C1 segment of cervical spinal cord (tissue), 14 donors: ENCODE measurements at places on chromosomes 4 and X.
A peak's percentile ranks its signal among the peaks of the same experiment; 100 is the strongest.

DNA sequence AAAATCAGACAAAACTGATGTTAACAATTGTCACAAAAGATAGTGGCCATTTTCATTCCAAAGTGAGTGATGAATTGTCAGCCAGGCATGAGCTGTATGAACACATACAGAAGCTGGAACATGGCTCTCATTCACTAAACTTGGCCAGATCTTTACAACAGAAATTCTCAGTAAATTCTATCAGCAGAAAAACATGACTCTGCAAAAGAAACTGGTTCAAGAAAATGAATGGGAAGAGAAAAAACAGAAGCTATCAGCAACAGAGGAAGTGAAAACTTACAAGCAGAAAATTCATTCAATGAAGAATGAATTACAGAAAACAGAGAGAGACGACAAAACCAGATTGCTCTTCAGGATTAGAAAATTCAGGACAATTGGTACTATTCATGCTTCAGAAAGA lies 249.6 kb downstream of the COL25A1 start:
- DNase-seq, result no peak

DNA sequence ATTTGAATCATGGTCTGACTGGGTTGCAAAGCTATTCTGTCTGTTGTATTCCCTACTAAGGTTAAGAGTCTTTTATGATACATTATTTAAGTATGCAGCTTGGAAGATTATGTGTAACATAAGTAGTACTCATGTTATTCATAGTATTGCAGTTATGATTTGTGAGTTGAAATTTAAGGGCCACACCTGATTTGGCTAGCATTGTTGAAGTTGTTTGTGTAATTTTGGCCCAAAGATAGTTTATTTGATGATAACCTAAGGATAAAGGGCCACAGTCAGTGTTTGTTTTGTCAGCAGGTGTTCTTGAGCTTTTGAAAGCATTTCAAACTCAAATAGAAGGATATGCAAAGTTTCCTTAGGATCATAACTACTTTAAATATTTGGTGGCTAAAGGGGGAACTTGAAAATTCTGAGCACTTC lies 38.9 kb downstream of the NUDT9 start:
- no peak for DNase-seq

GRCh38 chrX:16643176-16643575 lies 6.8 kb upstream of the S100G start:
- DNase-seq, result no peak

DNA sequence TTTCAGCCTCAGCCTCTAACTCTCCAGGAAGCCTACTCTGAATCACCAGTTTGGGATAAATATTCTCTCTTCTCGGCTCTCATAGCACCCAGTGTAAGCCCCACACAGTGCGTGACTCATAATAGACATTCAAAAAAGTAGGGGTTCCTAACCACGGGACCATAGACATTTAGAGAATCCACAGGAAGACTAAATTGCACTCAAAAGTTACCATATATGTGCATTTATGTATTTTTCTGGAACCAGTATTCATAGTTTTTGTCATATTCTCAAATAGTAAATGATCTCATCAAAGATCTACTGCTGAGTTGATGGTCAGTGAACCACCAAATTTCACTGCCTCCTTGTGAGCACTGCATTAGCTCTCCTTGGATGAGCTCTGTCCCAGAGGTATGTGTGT lies 625.7 kb downstream of the SMARCA1 start:
- DNase-seq, result no peak

DNA sequence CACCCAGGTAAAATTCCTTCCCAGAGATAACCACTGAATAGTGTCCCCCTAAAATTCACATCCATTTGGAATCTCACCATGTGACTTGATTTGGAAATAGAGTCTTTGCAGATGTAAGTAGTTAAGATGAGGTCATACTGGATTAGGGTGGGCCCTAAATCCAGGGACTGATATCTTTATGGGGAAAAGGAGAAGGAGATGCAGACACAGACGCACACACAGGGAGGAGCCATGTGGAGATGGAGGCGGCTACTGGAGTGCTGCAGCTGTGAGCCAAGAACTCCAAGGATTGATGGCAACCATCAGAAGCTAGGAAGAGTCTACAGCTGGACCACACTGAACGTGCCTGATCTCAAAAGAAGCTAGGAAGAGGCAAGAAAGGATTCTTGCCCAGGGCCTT lies 96.6 kb upstream of the SRD5A3 start:
- no peak for DNase-seq

DNA sequence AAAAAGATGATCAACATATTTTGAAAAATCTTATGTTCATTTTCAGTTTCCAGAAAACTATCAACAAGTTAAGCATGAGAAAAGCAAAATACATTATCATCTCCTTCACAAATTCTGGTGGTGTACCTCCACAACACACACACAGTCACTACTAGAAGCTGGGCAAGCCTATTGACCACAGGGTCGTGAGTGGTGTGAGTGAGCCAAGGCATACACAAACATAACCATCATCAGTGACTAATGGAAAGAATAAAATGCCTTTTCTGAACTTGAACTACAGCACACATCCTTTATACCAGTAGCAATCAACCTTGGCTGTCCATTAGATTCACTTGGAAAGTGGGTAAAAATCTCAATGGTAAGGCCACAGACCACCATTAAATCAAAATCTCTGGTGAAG lies 180.2 kb downstream of the FAM47B start:
- DNase-seq, result no peak

- DNase-seq, result no peak
Measured at GRCh38 chr4:117417856-117418255, 332.5 kb upstream of the TRAM1L1 start.

DNA sequence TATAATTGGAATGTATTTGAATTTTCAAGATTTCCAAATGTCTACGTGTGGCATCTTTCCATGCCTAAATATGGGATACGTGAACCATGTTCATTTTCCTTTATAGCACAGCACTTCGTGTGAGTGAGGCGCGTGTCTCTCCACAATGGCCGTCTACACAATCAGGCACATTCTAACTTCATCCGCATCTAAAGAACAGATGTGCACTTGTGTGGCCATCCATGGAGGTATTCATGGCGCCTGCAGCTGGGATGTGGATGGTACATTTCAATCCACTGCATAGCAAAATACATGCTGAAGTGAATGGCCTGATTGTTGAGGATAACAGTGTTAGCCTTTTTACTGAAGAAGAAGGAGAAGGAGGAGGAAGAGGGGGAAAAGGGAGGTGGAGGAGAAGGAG lies 34.5 kb upstream of the TRIM2 start:
- peak; percentile 65 for DNase-seq

DNA sequence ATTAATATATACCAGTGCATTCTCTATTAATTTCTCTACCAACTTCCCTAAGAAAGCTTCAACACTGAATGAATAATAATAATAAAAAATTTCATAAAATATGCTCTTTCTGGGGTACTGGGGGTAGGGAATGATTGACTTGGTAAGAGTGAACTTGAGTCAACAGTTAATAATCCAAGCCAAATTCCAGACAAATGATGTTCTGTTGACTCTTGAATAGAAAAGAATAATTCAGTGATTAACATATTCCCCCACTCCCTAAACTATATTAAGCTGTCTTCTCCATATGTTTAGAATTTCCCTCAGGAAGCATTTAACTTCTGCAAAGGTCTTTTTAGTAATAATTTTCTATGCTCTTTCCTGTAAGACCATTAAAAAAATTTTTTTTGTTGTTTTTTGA lies 12.3 kb downstream of the PGRMC2 start:
- DNase-seq, result no peak

- no peak for DNase-seq
Measured at GRCh38 chrX:53125506-53125905, 31.6 kb downstream of the KANTR start.

- no peak for DNase-seq
Measured at GRCh38 chr4:124121461-124121971, 591.0 kb downstream of the ANKRD50 start.

- DNase-seq, result no peak
Measured at GRCh38 chr4:16136311-16136710, 52.5 kb upstream of the PROM1 start.

- DNase-seq, result no peak
Measured at GRCh38 chr4:48224606-48225005, 45.0 kb downstream of the TEC start.

DNA sequence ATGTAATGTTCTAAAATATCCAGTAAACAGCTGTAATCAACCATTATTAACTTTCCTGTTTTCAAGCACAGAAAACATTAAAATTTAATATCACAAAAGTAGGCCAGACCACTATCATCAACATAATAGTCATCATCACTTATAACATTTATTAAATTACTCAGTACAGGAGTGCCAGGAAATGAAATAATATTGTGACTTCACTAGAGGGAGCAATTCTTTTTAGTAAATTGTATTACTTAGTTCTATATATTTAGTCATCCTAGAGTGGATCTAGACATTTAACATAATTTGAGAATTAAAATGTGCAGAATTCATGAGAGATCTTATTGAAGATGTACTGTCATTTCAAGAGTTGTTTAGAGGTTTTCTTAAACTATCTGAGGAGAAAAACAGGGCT lies 33.6 kb downstream of the PITX2 start:
- DNase-seq, result no peak

- DNase-seq, result no peak
Measured at GRCh38 chrX:638482-639131, 8.0 kb downstream of the SHOX start.

- no peak for DNase-seq
Measured at GRCh38 chr4:176291748-176292147, 22.7 kb upstream of the ASB5 start.

DNA sequence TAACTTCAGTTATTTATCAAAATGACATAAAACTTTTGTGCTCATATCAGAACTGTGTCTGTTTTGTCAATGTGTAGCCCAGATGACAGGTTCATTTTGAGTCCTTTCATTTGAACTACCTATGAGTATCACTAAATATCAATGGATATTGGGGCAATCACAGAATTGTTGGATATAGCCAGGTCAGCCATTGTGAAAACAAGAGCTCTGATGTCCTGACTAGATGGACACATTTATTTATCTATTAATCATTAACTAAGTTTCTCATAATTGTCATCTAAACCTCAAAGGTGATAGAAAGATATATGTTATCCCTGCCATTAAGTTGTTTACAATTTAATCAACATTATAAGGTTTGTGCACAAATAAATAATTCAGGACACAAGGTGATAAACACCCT lies 638.3 kb upstream of the GRIA3 start:
- DNase-seq, result no peak

GRCh38 chrX:40570346-40571093 lies 10.2 kb upstream of the ATP6AP2 start:
- DNase-seq, result no peak

DNA sequence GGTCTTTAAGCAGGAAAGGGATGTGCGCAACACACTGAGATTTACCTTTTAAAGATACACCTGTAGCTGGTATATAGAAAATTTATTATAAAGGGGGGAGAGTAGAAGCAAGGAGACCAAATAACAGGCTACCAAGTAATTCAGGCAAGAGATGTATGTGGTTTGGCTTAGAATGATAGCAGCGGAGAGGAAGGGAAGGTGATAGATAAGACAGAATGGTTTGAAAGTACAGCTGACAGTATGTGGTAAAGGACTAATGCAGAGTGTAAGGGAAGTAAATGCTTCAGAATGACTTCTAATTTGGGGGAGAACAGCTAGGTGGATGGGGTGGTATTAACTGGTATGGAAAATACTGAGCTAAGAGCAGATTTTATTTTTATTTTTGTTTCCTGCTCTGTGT lies 308.9 kb downstream of the ANTXR2 start:
- DNase-seq, result no peak

GRCh38 chrX:71996136-71996535 lies 85.5 kb downstream of the NHSL2 start:
- no peak for DNase-seq

- DNase-seq, result no peak
Measured at GRCh38 chr4:83178029-83178428, 63.5 kb upstream of the PLAC8 start.

DNA sequence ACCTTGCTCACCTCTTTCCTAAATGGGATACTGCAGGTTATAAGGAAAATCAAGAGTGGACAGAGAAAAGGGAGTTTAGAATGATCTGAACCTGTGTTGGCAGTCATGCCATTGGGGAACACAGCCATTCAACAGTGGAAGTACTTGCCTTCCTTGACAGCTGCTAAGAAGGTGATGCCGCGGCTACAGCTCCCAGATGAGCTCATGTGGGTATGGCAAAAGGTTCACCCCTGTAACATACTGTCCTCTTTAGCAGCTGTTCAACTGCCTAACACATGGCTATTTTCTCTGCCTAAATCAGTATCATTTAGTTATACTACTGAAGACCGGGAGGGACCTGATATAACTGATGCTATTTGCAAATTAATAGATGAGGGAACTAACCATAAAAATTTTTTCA lies 76.8 kb downstream of the DCHS2 start:
- DNase-seq, result no peak

DNA sequence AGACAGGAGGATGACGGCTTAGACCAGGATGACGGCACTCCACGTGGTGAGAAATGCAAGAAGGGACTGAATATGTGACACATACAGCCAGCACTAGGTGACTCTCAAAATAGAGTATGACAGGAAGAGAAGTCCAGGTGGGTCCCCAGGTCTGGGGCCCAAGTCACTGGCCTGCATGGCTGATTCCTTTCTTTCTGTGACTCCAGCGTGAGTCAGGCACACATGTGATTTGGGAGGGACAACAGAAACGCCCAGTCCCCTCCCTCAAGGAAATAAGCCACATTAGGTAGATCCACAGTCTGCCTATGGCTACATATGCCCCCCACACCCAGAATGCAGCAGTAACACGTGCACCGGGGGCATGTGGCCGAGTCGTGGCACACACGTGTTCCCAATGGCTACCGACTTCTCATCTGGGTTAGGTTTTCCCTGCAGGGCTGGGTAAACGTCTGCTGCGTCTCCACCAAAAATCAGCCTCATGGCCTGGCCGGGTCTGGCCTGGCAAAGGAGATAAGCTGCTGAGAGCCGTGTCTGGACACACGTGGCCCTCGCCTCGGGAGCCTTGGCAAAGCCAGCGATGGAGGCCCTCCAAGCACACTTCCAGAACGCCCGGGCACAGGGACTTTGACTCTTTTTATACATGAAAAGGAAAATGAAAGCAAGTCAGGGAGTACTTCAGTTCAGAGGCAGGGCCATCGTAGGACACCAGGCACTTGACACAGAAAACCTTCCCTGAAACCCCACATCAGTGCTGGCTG lies 19.3 kb downstream of the SEL1L3 start:
- no peak for DNase-seq

- DNase-seq, result no peak
Measured at GRCh38 chr4:165864271-165864670, 8.8 kb upstream of the TLL1 start.

- no peak for DNase-seq
Measured at GRCh38 chr4:139851639-139852038, 186.0 kb downstream of the MGST2 start.

GRCh38 chr4:957581-958313 lies 15.6 kb downstream of the DGKQ start:
- no peak for DNase-seq

- DNase-seq, result no peak
Measured at GRCh38 chrX:35858361-35858760, 60.2 kb downstream of the MAGEB16 start.

- DNase-seq, result peak; percentile 81
Measured at GRCh38 chr4:41361794-41362526, 105.2 kb downstream of the UCHL1 start.

- DNase-seq, result no peak
Measured at GRCh38 chr4:125833-126232, 1.5 kb downstream of the ZNF718 start.
